Left renal cortex interstitium (tissue), 4 donors: ENCODE measurements at places on chromosomes 13 and 19.

GRCh38 chr13:37448153-37448552, 150.4 kb downstream of the POSTN start:
- DNase-seq = no peak

GRCh38 chr13:79450110-79450509, 30.8 kb upstream of the NDFIP2 start:
- no peak for DNase-seq

GRCh38 chr19:30231408-30232318, 140.5 kb upstream of the ZNF536 start:
- DNase-seq = no peak

- no peak for DNase-seq
These were observed 155.8 kb upstream of the UBL3 start for GRCh38 chr13:30006246-30006645.

DNA sequence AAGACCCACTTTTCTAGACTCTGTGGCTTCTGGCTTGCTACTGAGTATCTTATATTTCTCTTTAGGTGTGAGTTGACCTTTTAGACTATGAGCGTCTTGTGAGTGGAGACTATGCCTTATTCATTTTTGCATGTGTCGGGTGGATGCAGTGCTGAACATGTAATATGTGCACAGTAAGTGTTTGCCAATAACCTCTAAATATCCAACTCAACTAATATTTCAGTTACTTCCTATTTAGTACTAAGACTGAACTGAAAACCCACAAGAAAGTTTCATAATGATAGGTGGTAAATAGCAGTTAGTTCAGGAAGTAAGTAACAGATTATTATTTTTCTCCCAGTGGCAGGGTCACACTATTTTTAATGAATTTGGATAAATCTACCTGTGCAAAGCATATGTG, 269.3 kb downstream of the KCNRG start:
- no peak for DNase-seq

- peak; percentile 66 for DNase-seq
These were observed 1.9 kb upstream of the LMTK3 start for GRCh38 chr19:48513289-48514122.
